ENCODE measurements at places on chromosomes 2 and 18.

GRCh38 chr2:220708366-220708765 lies 863.7 kb downstream of the EPHA4 start:
- DNase-seq, result no peak

DNA sequence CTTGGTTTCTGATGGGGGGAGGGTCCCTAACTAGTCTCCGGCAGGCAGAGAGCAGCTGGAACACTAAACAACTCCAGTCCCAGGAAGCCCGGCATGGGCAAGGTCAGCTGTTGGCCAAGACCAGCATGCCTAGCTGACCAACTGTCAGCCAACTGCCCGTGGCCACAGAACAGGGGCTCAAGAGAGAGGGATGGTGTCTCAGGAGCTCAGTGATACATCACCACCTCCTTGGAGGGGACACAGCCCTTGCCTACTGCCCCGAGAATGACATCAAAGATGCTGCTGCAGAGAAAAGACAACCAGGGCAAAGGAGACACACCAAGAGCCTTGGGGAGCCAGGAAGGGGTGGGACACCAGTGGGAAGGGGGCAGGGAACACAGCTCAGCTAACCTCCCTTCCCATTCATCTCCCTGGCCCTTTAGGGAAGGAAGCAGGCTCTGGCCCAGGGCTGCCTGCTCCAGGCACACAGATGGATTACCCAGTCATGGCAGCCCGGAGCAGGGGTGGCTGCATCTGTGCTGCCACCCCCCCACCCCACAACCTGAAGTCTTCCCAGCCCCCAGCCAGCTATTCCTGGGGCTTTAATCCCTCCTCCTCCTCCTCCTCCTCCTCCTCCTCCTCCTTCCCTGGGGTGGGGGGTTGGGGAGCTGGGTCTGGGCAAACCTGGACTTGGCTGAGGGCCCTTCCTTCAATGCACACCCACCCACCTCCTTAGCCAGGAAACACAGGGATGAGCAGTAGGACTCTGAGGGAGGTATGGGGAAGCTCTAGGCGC lies 1.9 kb downstream of the BIN1 start:
- DNase-seq, result no peak

- no peak for DNase-seq
These were observed 26.5 kb upstream of the EML4 start for GRCh38 chr2:42142547-42143184.

DNA sequence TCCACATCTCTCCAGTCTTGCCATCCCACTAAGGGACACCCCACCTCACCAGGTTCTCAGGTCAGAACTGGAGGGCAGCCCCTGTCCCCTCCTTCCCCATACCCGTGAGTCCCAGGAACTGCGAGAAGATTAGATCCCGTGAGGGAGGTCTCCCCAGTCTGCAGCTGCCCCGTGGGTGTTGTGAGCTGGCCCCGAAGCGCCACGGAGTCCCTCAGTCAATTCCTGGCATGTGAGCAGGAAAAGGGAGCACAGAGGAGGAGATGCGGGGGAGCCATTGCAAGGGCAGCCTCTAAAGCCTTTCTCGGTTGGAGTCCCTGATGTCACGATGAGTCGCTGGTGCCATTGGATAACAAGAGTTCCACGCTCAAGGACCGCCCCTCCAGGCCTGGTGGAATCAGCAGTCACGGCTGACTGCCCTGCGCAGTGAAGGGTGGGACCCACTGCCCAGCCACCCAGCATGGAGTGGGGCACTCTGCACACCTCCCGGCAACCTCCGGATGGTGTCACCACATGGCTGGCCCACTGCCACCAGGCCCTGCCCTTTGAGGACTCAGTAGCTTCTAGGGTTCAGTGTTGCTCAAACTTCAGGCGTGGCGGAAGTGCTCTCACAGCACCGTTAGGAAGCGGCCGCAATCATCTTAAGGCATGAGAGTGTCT lies 434.9 kb upstream of the MYT1L start:
- no peak for DNase-seq

GRCh38 chr2:184187421-184187971 lies 410.8 kb upstream of the ZNF804A start:
- no peak for DNase-seq

- peak; percentile 77 for DNase-seq
These were observed 54.6 kb downstream of the PIKFYVE start for GRCh38 chr2:208320686-208321085.

GRCh38 chr18:37577051-37577611 lies 11.5 kb upstream of the CELF4 start:
- peak; percentile 57 for DNase-seq
